ENCODE measurements at places on chromosomes 6 and 20.

DNA sequence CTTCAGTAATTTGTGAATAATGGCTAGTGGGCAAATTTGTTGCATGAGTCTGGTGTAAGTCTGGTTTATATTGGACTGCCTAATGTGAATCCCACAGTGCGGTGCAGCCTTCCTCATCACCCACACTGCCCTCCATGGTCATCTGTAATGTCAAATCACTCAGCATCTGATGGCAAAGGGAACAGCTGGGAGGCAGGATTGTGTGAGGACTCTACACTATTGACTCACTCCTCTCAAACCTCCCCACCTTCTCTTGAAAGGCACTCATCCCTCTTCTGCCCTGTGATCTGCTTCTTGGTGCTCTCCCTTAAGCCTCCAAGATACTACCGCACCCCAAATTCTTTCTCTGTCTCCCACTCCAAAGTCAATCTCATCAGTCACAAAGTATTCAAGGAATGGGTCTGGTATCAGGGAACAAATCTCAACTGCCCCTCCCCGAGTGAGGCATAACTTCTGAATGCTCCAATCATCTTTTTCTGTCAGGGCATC is 146.0 kb upstream of the BEND6 start:
- DNase-seq: peak; percentile 62

- peak; percentile 42 for DNase-seq
Measured at GRCh38 chr20:9068233-9068801, 570 bp upstream of the PLCB4 start.

- no peak for DNase-seq
Measured at GRCh38 chr6:105510746-105511145, 107.9 kb upstream of the PREP start.

- DNase-seq: peak; percentile 16
Measured at GRCh38 chr6:143607974-143608373, 69.8 kb upstream of the PHACTR2 start.

DNA sequence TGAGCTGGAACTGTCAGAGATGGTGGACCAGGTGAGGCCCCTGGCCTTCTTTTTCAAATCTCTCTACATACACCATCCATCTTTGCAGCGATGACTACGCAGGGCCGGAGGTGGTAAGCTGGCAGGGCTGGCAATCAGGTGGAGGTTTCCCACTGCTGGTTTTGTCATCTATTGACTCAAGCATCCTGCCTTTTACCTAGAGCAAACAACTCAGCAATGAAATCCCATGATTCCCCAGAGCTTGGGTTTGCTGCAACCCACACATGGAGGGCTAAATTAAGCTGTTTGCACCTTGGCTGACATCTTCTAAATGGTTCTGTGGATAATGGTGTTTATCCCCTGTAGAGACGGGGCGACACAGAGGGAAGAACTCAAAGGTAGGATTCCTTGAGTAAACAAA is 170.2 kb downstream of the SCP2D1 start:
- DNase-seq: no peak

GRCh38 chr6:149545258-149545753 is 537 bp downstream of the PPIL4 start:
- no peak for DNase-seq

- DNase-seq: no peak
Measured at GRCh38 chr6:41687501-41688175, 47.8 kb downstream of the TFEB start.

- DNase-seq: no peak
Measured at GRCh38 chr6:167255918-167256553, 35.1 kb upstream of the UNC93A start.

DNA sequence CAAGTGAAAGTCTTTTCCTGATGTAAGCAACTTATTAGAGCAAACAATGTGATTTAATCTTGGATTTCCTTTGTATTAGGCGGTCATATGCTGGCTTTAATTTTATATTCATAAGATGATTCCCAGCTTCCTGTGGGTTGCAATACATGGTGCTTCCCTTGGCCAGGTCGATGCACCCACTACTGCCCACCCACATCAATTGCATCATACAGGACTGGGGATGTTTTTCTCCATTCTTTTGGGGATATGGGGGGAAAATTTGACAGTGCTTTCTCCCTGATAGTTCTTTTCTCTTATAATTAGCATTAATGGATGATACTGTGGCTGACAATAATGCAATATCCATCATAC is 187.6 kb downstream of the JARID2 start:
- no peak for DNase-seq

DNA sequence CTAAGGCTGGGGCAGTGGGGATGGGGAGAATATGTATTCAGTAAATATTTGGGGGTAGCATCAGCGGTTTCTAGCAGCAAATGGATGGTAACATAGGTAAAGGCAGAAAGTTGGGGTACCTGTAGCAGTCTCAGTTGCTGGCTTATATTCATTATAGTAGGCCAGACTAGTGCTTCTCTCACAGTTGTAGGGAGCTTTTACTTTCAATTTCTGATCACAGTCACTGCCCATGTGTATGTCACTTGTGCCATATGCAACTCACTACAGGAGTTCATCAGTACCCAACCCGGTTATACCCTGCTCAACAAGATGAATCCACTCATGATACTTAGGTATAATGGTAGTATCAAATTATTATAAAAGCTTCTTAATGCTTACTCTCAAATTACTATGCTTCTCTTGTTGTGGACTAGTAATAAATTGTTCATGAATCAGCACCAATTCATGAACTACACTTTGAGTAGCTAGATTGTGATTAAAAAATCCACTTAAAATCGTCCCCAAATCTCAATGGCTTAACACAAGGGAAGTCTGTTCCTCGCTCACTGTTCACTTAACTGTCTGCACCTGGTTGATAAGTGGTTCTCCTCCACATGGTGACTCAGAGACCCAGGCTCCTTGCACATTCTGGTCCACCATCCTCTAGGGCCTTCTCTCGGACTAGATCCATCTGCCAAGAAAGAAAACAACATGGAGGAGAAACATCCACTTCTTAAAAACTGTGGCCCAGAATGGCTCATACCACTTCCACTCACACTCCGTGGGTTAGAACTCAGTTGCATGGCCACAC is 31.3 kb upstream of the MYLIP start:
- no peak for DNase-seq

DNA sequence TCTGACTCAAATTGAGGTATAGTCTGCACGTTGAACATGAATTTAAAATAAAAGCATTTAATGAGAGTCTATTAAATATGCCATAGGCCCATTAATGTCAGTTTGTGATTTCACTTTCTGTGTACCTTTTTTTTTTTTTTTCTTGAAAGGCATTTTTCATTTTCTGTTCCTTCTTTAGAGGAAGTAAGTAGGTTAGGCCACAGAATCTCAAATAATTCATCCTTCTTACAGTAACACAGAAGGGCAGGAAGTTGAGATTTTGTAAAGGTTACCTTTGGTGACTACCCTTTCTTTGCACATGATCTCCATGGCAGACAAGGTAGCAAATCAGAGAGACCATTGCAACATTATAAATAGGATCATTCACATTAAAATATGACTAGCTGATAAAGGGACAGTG is 9.6 kb downstream of the L3MBTL3 start:
- DNase-seq: no peak

DNA sequence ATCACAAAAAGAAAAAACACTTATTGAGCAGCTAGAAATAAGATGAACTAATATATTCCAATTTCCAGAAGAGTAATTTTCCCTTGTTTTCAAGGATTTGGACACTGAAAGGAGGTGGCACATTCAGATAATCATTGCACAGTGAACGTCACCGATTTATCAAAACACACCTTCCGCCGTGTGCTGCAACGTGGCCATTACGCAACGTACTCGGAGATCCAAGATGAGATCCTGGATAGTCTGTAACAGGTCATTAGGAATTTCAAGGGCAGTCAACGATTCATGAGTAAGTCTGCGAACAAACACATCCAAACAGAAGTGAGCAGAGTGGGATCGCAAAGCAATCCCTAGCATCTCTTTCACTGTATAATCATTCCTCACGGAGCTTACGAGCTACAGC is 93.0 kb downstream of the HUS1B start:
- no peak for DNase-seq

GRCh38 chr6:111663692-111664564 is 58.2 kb upstream of the TRAF3IP2 start:
- DNase-seq: no peak

GRCh38 chr6:20202699-20203302 is 9.5 kb downstream of the MBOAT1 start:
- DNase-seq: no peak

DNA sequence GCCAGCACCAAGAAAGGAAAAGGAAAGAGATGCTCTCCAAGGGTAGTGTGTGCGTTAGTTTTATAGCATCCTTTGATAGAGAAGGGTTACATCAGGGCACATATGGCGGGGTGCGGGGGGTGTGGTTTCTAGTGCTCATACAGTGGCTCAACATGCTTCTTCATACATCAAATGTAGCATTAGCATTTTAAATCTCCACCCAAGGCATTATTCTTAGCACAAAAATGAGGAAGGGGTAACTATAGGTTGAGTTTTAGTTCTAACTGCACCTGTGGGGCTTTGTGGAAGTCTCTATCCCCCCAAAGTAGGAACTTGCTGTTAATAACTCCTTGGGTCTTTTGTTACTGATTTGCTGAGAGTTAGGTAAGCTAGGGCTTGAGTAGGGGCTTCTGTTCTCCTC is 89.3 kb downstream of the CEP57L1 start:
- DNase-seq: no peak

DNA sequence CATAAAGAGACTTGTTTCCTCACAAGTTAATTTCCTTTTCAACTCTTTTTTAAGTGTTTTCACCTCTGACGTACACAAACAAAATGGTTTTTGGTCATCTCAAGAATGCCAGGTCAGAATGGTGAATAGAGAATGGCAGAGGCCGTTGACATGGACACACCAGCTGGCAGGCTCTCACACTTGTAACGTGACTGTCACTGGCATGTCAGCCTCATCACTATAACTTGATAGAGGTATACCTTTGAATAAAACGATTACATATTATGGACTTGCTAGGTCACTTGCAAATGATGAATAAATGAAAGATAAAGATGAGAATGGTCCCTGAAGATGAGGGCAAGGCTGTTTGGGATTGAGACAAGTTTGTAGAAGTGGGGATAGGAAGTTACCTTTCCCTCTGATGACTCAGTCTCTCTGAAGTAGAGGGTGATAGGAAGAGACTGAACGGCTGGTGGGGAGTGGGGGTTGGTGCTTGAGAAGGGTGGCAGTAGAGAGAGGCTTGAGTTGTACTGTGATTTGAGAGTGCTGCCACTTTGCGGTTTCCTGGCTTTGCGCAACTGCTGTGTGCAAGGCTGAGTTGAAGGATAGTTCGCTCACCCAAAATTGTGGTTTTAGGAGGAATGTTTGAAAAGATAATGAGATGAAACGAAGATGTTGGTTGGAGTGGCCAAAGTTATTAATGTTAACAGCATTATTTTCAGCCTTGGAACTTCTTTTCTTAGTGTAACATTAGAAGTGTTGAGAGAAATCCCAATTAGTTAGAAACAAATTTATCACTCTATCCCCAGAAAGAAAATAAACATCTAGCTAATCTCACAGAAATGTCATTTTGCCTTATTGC is 30.3 kb downstream of the TBPL1 start:
- no peak for DNase-seq

DNA sequence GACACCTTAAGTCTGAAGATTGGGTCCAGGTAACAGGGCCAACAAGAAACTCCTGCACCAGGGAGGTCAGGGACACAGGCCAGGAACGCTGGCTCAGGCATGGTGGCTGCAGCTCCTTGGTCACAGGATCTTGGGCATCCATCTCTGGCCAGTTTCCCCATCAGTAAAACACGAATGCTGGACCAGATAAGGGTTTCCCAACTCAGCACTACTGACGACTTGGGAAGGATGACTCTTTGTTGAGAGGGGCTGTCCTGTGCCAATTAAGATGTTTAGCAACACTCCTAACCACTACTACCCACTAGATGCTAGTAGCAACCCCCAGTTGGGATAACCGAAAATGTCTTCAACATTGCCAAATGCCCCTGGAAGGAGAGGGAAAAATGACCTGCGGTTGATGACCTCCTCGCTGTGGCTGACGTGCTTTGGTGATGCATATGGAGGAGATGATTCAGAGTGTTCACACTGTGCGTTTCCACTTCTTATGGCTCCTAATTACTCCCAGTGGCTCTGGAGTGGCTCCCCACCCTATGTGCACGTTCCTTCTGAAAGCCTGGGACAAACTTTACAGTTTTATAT is 261.9 kb downstream of the CDH26 start:
- DNase-seq: no peak

GRCh38 chr6:97205966-97206365 is 77.0 kb downstream of the MMS22L start:
- no peak for DNase-seq

GRCh38 chr6:25660512-25660911 is 8.5 kb downstream of the SCGN start:
- no peak for DNase-seq

All from NCI-H446 treated with DMSO at 0.1 percent for 48 hours (cell line).